ENCODE measurements at places on chromosomes 2 and 18. TPM values are rescaled to one million over a fixed set of nuclear protein-coding genes. Genes with fewer than 3 reads are reported as not detected.

TRAK2 gene
- total RNA-seq: 78.0 TPM

METAP1D gene
- total RNA-seq: 4.1 TPM

GRCh38 chr2:23523373-23524260 lies 138.6 kb downstream of the KLHL29 start:
- H3K36me3 ChIP-seq: no peaks in the 10 kb centered on the region
- no peak overlapping the region for H3K4me3 ChIP-seq
- peak overlapping the region; percentile 42 for H3K27ac ChIP-seq
- no peaks in the 10 kb centered on the region for H3K27me3 ChIP-seq

DNA sequence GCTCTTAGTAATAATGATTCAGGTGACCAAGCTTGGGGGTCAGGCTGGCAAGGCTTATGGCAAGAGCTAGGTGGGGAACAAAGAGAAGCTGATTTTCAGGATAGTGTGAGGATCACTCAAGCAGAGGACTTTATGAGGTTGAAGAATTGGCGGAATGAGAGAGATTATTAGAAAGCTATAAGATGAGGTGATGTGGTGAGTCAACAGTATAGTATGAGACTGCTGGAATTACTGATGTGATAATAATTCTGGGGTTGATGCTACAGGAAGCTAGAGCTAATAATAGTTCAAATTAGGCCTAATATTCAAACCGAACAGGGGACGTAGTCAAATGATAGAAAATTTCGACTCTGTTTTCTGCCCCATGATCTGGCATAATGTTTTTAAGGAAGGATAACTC lies 2115.3 kb upstream of the PIK3C3 start:
- peaks cover 3% of the 10 kb centered on the region for H3K27me3 ChIP-seq
- peaks cover 6% of the 10 kb centered on the region for H3K4me1 ChIP-seq
- H3K36me3 ChIP-seq: no peaks in the 10 kb centered on the region
- DNase-seq: no peak
- no peak overlapping the region for H3K27ac ChIP-seq
- no peak overlapping the region for H3K4me3 ChIP-seq

GRCh38 chr18:55078303-55078932 lies 119.2 kb upstream of the CCDC68 start:
- no peaks in the 10 kb centered on the region for H3K36me3 ChIP-seq
- no peak overlapping the region for H3K27ac ChIP-seq
- no peaks in the 10 kb centered on the region for H3K27me3 ChIP-seq
- no peak overlapping the region for H3K4me3 ChIP-seq

- no peak overlapping the region for H3K4me3 ChIP-seq
- H3K36me3 ChIP-seq: peaks cover 32% of the 10 kb centered on the region
- no peak for DNase-seq
- H3K4me1 ChIP-seq: no peaks in the 10 kb centered on the region
- H3K27ac ChIP-seq: no peak overlapping the region
These were observed 39.8 kb upstream of the TNFRSF11A start for GRCh38 chr18:62285281-62285680.

- H3K4me3 ChIP-seq: no peak overlapping the region
- H3K27ac ChIP-seq: no peak overlapping the region
- DNase-seq: no peak
- H3K36me3 ChIP-seq: peaks cover 93% of the 10 kb centered on the region
These were observed 27.5 kb downstream of the STAMBP start for GRCh38 chr2:73856214-73856613.

DNA sequence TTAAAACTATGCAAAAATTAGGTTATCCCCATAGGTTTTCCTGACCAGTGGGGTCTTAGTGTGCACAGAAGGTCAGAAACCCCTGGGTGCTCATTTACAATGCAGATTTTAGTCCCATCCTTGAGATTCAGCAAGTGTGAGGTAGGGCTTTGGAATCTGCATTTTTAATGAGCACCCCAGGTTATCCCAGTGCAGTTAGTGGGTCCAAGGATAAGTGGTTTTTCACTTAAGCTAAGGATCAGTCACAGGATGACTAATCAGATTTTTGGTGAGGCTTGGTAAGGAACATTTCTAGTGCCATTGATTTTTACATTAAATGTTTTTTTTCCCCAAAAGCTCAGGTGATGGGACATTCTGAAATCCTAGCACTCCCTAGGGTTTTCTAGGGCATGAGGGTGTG lies 50.7 kb upstream of the MGAT5 start:
- no peaks in the 10 kb centered on the region for H3K27me3 ChIP-seq
- DNase-seq: no peak
- H3K4me3 ChIP-seq: no peak overlapping the region

- no peak overlapping the region for H3K27ac ChIP-seq
- no peaks in the 10 kb centered on the region for H3K27me3 ChIP-seq
- no peak for DNase-seq
- H3K36me3 ChIP-seq: no peaks in the 10 kb centered on the region
- no peaks in the 10 kb centered on the region for H3K4me1 ChIP-seq
- H3K4me3 ChIP-seq: peak overlapping the region; percentile 21
These were observed 414.0 kb downstream of the ERBB4 start for GRCh38 chr2:212124598-212124997.

All from upper lobe of right lung (tissue), 1 donor.